ENCODE measurements at places on chromosomes 5 and 9.

DNA sequence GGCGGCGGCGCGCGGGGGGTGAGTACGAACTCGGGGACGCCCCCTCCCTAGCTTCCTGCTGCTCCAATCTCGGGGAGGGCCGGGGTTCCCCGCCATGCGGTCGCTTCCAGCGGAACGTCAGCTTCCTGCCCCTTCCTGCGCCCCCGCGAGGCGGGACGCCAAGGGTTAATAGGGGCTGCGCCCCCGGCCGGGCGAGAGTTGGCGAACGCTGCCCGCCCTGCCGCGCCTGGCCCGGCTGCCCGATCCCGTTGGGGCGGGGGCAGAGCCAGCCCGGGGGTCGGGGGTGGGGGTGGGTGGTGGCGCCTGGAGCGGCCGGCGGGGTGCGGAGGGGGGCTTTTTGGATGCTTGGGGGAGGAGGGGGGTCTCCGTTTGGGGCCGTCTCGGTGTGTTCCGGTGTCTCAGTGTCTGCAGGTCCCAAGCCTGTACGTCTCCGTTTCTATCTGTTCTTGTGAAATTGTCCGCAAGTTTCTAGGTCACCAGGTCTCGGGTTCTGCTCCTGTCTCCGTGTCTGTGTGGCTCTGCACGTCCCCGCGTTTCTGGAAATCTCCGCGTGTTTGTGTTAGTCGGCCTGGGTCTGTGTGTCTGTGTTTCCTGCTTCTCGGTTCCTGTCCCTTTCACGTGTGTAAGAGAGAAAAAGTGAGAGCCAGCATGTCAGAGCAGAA lies 789 bp downstream of the COL27A1 start:
- peak; percentile 31 for DNase-seq

GRCh38 chr5:56048124-56048523 lies 53.4 kb upstream of the IL6ST start:
- no peak for DNase-seq

GRCh38 chr9:126307322-126308061 lies 19.1 kb upstream of the MVB12B start:
- no peak for DNase-seq

- no peak for DNase-seq
Measured at GRCh38 chr9:121779381-121780117, 128.1 kb downstream of the DAB2IP start.

DNA sequence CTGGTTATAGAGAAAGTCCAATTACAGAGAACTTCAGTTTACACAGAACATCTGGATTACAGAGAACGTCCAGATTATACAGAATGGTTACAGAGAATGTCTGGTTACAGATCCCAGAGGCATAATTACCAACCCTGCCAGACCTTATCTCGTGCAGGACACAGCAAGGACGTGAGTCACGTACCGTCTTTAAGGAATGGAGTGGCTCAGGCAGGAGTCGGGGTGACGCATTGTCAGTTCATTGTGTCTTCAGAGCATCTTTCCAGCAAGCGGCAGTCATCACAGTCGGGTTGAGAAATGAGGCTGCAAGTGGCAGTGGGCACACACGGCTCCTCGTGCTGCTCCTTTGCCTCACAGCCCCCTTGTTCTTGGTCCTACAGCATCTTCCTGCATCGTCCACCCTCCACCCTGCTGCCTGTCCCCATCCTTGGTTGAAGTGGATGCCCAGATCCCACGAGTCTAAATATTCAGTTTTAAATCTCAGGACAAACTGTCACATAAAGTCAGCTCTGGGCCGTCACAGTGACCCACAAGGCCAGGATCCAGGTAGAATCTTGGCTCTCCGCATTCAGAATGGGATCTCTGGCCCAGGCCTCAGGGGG lies 30.0 kb upstream of the SLC6A19 start:
- no peak for DNase-seq

DNA sequence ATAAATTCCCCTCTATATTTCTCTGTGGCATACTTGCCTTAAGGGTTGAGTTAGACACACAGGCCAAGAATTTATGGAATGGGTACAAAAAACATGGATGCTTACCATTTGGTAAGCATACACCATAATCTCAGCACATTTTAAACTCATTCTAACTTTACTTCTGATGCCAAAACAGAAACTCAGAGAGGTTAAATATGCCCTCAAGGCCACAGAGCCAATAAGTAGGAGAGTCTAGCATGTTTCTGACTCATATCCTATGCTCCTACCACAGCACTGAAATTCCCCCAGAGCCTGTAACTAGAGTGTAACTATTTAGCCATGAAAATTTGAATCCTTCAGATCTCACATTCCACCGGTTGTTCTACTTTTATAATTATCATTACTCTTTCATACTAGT lies 559.7 kb downstream of the ACTL7B start:
- DNase-seq, result no peak

- DNase-seq, result no peak
Measured at GRCh38 chr5:170576602-170577535, 73.0 kb downstream of the KCNIP1 start.

All from CD4-positive, alpha-beta T cell (primary cell).